ENCODE measurements at places on chromosomes 13 and 19.

DNA sequence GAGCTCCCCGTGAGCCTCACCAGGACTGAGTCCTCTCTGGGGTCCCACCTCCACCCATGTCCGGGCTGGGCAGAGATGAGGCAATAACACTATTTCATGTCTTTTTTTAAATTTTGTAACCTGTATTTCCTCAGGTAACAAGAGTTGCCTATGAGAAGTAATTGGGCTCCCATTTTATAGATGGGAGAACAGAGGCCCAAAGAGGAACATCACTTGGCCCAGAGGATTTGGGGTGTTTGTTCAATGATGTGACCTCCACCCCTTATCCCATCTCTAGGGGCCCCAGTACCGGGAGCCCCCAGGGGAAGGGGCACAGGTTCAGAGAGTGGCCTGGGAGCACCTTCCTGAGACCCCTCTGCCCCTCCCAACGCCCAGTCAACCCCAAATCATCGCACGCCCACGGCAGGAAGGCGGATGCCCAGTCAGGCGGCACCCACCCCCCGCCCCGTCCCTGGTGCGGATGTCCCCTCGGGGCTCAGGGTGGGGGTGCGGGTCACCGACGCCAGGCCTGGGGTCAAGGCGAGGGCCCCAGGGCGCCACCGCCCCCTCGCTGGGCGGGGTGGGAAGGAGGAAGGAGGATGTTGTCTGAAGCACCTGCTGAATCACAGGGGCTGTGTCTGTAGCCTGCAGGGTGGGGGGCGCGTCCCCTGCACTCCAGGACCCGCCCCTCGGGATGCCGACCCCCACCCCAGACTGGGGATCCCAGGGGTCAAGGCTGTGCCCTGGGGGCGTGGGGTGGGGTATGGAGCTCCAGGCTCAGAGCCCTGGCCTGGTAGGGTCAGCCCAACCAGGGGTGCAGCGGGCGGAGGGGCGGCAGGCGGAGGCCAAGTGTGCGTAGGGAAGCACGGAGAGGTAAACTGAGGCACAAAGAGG lies 9.0 kb upstream of the CIRBP start:
- no peak for DNase-seq

DNA sequence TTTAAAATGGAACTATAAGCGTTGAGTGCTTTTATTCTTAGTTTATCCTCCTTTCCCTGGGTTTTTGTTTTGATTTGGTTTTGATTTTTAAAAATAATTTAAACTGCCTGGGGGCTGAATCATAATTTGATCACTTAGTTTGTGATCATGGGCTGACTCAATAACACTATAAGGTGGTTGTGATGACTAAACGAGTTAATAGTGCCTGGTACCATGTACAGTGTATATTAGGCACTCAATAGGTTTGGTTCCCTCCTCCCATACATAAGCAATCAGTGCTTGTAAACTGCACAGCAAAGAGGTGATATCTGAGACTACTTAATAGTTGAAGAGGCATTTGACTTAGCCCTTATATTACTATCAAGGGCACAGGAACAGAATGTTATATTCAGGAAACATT lies 200.9 kb upstream of the RFC3 start:
- DNase-seq, result no peak

GRCh38 chr19:45508417-45508860 lies 1.2 kb downstream of the VASP start:
- no peak for DNase-seq

DNA sequence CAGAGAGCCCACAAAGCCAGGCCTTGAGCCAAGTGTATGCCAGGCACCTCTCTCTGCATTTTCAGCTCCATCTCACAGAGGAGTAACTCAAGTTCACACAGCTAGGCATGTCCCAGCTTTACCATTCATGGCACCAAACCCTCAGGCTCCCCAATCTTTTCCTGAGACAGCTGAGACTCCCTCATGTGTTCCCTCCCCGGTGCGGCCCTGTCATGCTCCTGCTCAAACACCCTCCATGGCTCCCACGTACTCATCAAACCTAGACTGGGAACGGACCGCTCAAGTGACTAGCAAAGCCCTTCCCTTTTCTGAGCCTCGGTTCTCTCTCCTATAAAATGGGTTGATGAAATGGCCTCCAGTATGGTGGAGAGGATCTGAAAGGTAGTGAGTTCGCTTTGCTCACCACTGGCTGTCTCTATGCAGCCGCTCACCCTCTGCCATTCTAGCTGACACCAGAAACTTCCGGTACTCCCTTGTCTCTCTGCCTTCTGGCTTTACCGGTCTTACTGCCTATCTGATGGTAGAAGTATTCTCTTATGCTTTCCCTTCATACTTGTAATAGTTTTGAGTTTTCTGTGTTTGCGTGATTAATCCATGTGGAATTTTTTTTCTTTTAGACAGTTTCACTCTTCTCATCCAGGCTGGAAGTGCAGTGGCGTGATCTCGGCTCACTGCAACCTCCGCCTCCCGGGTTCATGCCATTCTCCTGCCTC lies 7.8 kb upstream of the SLC44A2 start:
- DNase-seq, result no peak

DNA sequence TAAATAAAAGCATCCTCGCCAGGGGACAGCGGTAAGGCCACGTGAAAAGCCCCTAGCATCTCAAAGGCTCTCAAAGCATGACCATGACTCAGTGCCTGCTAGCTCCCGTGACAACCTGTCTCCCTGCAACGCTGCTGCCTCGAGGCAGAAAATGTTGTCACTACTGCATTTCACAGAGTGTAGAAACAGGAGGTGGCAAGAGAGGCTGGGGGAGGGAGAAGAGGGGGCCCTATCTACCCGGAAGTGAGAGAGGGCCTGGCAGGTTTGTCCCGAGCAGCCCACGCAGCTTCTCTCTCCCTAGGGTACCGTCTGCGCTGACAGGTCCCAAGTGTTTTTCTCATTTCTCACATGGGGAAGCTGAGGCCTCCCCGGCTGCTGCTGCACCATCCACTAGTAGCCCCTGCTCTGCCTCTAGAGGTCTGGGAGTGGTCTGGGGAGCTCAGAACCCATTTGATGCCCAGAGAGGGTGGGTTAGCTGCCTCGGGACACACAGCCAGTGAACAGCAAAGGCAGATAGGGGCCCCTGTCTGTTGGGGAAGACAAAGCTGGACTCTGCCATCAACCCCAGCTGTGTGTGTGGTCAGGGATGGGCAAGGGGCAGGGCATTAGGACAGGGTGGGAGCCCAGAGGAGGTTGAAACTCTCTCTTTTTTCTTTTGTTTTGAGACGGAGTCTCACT lies 3.7 kb downstream of the TINCR start:
- no peak for DNase-seq

DNA sequence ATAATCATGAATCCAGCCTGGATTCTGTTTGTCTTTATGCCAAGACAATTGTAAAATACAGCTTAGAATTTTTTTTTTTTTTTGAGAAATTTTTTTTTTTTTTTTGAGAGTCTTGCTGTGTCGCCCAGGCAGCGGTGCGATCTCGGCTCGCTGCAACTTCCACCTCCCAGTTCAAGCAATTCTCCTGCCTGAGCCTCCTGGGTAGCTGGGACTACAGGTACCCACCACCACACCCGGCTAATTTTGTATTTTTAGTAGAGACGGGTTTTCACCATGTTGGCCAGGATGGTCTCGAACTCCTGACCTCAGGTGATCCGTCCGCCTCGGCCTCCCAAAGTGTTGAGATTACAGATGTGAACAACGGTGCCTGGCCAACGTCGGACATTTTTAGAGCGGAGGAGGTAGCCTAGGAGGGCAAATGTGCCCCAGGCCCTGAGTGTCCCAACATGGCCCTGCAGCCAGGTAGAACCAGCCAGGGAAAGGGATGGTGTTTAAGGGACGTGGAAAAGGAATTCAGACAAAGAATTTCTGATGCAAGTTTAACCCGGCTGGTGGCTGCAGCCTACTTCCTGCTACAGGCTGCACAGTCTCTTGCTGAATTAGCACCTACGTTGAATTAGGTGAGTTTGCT lies 89.8 kb downstream of the GNG7 start:
- DNase-seq, result no peak

GRCh38 chr19:13404236-13404635 lies 102.0 kb downstream of the CACNA1A start:
- no peak for DNase-seq
